ENCODE measurements at places on chromosomes 1 and 21.

DNA sequence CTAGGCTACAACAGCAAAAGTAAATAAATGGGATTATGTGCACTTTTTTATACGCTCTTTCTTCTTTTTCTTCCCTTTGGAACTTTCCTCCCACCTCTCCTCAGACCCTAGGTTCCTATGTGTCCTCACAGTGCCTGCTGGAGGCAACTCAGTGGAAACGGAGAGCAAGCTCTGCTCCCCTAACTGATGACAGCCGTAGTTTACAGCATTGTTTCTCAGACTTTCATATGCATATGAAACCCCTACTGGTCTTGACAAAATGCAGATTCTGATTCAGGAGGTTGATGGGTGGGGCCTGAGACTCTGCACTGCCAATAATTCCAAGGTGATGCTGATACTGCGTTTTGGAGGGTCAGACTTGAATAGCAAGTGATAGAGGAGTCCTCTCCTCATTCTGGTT is 34.3 kb upstream of the HMCN1 start:
- DNase-seq = no peak

DNA sequence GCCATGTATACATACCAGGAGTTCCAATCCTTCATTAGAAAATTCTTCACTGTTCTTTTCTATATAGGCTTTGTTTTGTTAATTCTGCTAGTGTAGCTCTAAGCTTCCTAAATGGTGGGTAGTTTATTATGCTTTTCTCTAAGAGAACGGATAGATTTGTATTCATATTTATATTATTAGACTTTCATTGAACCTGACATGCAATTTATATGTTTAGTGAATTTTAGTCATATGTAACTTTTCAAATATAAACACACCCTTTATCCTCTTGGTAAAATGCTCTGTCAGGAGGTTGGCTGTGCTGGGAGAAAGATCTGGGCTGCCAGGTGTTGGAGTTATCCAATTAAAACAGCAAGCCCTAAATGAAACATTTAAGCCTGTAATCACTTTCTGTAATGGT is 369.7 kb upstream of the RGS18 start:
- no peak for DNase-seq

- no peak for DNase-seq
These were observed 15.5 kb upstream of the PADI6 start for GRCh38 chr1:17356387-17357026.

- no peak for DNase-seq
These were observed 95.9 kb downstream of the PTPRU start for GRCh38 chr1:29332204-29332603.

- DNase-seq = no peak
These were observed 8.3 kb downstream of the LRRC47 start for GRCh38 chr1:3787745-3788605.

DNA sequence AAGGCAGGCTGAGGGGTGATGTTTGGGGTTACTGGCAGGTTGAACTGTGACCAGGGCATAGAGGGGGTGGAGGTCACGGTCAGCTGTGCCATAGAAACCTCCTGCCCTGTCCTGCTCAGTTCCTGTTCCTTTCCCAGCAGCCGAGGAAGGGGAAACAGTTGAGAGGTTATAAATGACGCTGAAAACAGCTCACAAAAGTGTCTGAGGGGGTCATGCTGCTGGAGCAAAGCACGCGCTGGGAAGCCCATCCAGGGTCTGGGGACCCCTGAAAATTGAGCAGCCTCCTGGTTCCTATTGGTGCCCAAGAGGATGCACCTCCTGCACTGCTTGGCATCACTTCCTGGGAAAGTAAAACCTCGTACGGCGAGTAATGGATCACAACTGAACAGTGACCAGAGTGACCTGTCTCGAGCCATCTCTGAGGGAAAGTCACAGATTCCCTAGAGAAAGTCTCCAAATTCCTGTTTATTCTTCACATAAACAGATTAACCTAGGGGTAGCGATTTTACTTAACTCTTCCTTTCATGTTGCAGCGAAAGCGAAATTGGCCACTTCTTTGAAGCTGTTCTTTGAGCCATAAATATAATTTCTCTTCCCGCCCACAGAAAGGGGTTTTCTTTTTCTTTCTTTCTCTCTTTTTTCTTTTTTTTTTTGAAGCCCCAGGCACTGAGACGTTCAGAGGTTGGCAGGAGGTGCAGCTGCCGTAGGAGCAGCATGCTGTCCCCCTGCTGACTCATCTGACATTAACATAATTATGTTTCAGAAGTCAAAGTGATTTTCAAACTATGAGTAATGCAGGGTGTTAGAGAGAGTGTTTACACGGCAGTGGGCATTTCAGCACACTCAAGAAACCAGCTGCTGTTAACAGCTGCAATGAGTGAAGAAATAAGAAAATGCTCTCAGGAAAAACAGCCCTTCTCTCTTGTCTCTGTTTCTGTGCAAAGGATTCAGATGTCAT is 41.8 kb upstream of the ATF3 start:
- DNase-seq = no peak

DNA sequence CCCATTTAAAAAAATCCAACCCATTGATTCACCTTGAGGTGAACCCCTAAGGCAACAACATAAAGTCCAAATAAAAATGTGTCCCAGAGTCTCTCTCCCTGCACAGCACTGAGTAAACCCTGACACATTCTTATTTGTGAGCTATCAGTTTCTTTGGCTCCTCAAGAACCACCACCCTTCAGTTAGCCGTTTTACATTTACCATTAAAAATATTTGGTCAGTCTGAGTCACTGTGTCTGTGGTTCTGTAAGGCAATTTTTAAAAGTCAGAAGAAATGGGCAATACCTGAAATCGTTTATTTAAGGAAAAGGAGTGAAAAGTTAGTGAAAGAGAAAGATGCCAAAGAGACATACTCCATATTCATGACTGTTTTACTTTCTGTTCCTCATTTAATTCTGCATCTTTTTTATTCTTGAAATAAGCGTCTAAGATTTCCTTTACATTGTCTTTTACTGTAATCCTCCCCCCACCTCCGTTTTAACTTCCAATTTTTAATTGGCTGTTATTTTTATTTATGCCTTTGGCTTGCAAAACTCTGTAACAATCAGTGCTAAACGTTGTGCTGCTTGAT is 91.7 kb upstream of the IVNS1ABP start:
- no peak for DNase-seq

DNA sequence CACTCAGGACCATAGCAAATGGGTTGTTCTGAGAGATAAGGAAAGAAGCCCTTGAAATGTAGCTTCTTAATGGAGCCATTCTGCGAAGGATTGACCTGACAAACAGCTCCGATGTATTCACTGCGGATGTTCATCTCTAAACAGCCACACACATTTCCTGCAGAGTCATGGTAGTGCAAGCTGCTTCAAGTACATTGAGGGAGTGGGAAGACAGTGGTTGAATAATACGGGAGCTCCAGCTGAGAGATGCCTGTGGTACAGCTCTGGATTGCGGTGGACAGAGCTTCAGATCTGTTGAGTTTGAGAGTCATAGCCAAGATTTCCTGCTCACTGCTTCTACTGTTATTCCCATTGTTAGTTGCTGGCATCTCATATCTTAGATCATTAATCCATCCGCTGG is 86.6 kb downstream of the ZBTB18 start:
- DNase-seq = no peak

GRCh38 chr1:5098981-5099385 is 444.6 kb downstream of the AJAP1 start:
- no peak for DNase-seq

DNA sequence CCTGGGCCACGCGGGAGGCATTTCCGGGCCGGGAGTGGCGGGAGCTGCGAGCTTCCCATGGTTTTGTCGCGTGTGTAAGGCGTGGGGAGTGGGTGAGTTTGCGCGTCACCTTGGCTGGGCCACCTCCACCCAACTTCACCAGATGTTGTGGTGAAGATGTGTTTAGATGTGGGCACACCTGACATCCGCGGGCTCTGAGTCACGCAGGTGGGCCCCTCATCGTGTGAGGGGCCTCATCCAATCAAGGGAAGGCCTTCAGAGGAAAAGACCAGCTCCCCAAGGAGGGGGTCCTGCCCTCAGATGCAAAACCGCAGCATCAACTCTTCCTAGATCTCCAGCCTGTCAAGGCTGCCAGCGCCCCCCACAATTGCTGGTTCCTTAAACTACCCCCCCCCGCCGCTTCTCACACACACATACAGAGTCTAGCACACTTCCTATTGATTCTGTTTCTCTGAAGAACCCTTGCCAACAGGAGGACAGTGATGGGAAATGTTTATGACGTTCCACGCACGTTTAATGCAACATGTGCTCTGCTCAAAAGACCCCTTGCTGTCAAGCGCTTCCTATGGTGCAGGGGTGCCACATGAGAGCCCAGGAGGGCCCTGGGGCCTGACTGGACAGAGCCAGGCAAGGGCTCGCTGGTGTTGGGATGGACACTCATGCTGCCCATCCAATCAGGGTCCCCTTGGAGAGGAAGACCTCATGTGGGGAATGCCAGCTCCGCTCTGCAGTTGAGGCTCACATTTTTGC is 11.9 kb downstream of the ACTRT2 start:
- DNase-seq = no peak

DNA sequence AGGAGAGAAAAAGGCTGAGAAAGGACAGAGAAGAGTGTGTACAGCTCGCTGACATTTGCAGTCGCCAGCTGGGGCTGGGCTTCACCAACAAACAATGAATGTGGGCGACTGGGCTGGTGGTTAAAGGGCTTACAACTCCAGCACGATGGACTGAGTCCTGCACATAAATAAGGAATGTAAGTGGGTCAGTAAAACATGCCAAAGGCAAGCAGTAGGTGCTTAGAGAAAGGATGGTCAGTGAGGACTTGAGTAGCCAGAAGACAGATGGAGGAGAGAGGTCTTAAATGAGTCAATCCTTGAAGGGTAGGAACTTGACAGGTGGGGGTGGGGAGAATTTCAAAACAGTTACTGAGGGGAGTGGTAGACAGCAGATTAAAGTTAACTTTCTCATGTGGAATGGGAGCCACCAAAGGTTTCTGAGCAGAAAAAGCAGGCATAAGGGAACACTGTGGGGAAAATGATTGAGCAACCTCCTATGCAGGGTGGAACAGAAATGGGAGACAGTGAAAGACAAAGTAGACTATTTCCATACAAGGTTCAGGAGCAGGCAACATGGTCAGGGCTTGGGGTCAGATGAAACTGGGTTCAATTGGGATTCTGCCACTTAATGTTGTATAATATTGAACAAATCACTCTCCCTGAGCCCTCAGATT is 37.4 kb downstream of the GADD45A start:
- DNase-seq = no peak

DNA sequence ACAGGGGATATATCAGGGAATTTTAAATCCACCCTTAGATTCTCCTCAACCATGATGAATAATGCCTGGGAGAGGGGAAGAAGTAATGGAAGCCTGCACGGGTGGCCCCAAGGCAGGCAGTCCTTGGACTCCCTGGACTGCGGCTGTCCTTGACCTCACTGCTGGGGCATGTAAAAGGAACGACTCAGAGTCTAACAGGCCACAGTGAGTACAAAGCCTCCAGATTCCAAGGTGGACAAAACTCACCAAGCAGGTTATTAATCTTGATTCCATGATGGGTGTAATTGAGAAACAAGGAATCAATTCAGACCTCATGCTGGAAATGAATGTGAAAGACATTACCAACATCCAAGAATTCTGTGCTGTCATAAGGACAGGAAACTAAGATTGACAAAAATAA is 13.0 kb upstream of the ARHGAP29 start:
- DNase-seq = no peak

- DNase-seq = no peak
These were observed 9.1 kb downstream of the GJA5 start for GRCh38 chr1:147751346-147751745.

DNA sequence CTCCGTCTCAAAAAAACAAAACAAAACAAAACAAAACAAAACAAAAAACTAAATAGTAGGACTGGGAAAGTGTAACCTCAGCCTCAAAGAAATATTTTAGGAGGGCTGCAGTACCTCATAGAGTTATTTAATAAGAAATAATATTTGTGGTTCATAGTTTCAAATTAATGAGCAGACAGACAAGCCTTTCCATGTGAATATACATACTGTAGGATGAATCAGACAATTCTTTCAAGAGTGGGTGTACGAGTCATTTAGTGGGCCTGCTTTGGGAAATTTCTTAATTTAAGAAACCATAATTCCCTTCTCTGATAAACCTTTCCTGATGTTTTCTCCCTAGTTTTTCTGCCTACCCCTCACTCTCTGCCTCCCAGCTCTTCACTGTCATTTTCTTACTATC is 52.5 kb downstream of the CDC14A start:
- no peak for DNase-seq

GRCh38 chr1:15504436-15504835 is 19.6 kb downstream of the CASP9 start:
- DNase-seq = no peak

DNA sequence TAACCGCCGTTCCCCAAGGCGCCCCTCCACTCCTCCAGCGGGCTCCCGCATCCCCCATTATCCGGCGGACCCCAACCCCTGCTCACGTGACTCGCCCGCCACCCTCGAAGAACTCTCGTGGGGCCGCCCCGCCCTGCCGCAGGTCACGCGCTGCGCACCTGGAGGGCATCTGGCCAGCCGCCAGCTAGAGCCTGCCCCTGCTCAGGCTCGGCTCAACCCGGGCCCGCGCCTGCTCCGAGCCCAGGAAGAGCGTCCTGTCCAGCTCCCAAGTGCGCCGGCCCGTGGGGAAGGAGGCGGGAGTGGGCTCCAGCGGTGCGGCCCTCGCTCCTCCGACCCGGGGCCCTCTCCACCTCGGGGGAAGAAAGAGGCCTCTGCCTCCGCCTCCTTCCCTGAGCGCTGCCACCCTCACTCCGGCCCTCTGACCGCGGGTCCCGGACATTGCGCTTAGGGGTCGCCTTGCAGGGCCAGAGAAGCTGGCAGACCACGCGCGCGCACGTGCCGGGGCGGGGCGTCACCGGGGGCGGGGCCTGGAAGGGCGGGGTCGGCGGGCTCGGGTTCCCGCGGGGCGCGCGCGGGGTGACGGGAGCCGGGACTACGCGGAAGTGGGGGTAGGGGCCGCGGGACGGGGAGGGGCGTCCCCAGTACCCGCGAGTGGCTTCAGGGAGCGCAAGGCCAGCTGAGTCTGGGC is 28.4 kb downstream of the HMGN2 start:
- DNase-seq = peak; percentile 82

DNA sequence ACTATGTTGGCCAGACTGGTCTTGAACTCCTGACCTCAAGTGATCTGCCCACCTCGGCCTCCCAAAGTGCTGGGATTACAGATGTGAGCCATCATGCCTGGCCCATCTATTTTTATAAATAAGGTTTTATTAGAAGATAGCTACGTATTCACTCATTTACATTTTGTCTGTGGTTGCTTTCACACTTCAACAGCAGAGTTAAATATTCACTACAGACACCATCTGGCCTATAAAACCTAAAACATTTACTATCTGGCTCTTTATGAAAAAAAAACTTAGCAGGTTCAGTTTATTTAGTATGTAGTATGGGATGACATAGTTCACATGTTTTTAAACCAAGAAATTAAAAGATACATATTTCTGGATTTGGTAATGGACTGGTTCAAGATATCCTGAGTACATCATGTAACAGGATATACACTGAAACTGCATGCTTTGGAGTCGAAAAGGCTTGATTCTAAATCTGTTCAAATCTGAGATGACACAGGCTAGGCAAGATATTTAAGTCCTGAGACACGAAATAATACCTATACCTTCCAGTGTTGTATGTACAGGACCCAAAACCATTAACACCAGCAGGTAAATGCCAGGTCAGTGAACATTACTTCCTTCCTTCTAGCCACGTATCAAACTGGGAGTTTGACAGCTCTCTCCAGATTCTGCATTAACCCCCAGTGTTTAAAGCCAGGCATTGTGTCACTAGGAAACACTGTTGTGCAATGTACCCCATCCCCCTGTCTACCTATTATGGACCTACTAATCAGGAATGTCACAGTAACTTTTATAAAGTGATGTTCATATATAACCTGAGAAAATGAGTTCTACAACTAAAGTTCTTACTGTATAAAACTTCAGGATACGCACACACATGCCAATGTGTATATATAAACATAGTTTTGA is 54.3 kb upstream of the SDC3 start:
- no peak for DNase-seq

- no peak for DNase-seq
These were observed 118.2 kb downstream of the MAGI3 start for GRCh38 chr1:113508364-113509164.
